ENCODE measurements at places on chromosomes 6 and 20.

DNA sequence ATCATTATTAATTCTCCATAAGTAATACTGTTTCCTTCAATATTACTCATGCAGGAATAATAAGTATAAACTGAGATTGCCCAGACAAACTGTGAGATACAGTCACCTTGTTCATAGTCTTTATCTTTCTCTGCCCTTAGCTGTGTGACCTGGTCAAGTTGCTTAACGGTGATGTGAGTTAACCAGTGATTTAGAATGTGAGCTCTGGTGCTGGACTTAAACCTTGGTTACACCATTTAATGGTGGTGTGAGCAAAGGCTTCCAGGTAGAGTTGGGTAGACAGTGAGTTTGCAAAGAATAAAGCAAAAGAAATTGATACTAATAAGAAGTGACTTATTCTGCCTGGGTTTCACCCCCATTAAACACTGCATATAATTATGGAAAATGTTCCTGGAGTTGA is 86.2 kb upstream of the DEFB112 start:
- no peak for DNase-seq

DNA sequence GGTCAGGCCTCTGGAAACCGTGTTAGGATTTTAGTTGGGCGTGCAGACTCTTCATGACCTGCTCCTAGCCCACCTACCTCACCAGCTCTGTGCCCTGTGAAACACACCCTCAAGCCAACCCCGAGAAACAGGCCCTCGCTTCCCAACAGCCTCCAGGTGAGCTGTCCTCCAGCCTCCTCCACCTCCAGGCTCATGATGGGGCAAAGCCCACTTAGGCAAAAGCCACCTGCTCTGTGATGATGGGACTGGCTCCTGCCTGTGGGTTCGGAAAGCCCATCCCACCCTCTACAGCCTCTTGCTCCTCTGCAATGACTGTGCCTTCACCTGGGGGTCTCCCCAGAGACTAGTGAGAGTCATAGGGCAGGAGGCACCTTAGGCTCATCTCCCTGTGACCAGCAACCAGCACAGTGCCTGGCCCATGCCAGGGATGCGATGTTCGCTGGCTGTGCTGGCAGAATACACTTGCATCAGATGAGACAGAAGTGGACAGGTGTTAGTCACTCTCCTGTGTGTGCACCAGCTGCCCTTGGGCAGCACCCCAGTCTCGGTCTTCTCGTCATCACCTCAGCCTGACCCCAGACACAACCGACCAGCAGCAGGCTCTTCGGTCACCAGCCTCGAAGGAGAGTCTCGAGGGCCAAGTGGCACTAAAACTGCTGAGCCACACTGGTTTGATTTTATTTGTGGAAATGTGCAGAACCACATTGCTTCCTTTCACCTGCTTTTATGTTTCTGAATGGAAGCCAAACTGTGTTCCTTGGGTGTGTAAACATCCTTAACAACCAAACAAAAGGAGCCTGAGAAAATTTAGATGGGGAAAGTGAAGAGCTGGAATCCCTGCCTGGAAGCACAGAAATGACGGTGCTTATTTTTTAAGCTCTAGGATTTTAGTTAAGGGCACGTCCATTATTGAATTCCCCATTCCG is 10.7 kb downstream of the PXDC1 start:
- DNase-seq: no peak

- peak; percentile 24 for DNase-seq
Measured at GRCh38 chr20:38303908-38304379, at the start of gene BPI. Gene BPI, plus strand, starts transcription at chr20:38304156. Its CDS starts 68 bp downstream, at chr20:38304224.

GRCh38 chr6:76768556-76768955 is 694.7 kb downstream of the HTR1B start:
- DNase-seq: peak; percentile 8

DNA sequence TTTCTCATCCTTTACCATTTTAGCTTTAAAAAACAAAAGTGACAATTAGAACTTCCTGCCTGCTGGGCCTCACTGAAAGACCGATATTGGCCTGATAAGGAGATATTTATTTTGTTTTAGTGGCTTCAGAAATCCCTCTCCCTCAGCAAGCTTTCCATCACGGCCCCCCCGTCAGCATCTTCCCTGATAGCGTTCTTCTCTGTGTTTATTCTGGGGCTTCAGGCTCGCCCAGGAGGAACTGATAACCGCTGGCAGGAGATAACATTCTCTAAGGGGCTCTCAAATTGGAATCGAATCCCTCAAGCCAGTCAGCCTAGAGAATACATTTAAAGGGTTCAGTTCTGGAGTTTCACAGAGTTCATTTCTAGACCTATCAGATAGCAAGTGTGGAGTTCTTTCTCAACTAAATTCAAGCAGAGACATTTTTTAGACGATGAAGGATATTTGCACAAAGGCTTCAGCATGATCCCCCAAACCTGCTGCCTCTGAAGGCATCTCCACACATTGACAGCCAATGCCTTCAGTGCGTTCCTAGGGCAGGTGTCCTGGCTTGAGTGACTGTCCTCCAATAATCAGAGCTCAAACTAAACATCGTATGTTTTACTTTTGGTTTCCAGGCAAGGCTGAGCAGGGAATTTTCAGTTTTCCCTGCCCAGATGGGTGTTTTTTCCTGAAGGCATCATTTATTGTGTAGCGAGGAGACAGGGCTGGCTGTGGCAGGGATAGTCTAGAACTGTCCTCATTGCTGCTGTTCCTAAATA is 17.0 kb downstream of the PRDM1 start:
- DNase-seq: no peak

DNA sequence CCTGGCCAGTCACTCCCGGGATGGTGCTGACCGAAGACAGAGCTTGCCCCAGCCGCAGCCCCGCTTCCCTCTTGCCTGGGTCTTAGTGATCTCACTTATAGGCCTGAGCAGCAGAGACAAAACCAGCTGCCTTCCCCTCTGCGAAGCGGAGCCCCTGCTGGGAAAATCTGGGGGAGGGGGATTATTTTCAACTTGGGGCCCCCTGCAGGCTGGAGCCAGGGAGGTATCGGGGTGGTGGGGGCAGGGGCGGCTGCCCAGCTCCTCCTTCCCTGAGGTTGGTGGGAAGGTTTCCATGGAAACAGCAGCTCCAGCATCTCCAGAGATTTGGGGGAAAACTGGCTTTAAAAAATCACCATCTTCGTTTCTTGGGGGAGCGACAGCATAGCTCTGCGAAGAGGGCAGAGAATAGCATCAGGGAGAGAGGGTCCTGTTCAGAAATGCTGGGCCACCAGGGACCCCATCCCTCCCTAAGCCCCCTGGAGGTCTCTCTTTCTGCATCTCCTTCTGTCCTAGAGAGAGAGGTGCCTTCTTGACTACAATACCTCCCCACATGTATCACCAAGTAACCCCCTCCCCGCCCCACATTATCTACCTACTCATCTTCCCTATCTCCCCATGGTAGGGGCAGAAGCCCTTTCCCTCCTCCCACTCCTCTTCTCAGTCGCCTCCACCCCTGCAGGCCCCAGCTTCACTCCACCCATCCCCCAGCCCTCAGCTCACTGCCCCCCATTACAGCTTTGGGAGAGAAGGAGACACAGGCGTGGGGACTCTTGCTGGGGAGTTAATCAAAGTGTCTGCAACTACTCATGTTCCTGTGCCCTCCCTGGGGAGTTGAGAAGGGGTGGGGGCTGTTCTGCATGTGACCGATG is 88.4 kb upstream of the CCDC167 start:
- DNase-seq: no peak

DNA sequence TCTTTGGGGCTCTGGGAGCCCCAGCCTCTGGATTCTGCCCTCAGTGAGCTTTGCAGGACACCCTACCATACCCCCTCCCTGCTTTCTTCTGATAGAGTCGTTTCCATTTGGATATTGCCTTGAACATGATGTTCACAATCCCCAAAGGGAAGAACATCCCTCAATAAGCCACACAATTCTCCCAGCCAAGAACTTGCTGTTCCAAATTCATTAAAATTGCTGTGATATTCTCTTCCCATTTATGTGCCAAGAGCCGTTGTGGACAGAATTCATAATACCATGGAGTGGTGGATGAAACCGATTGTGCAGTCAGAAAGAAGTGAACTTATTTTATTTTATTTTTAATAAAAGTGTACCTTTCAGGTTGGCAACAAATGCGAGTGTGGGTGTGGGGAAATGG is 95.8 kb downstream of the DHX35 start:
- no peak for DNase-seq

- DNase-seq: peak; percentile 14
Measured at GRCh38 chr6:5540370-5540769, 279.1 kb downstream of the FARS2 start.

- DNase-seq: peak; percentile 63
Measured at GRCh38 chr20:32982617-32983458, 21.4 kb downstream of the SUN5 start.

GRCh38 chr6:4449409-4449808 is 314.0 kb upstream of the ECI2 start:
- DNase-seq: no peak

DNA sequence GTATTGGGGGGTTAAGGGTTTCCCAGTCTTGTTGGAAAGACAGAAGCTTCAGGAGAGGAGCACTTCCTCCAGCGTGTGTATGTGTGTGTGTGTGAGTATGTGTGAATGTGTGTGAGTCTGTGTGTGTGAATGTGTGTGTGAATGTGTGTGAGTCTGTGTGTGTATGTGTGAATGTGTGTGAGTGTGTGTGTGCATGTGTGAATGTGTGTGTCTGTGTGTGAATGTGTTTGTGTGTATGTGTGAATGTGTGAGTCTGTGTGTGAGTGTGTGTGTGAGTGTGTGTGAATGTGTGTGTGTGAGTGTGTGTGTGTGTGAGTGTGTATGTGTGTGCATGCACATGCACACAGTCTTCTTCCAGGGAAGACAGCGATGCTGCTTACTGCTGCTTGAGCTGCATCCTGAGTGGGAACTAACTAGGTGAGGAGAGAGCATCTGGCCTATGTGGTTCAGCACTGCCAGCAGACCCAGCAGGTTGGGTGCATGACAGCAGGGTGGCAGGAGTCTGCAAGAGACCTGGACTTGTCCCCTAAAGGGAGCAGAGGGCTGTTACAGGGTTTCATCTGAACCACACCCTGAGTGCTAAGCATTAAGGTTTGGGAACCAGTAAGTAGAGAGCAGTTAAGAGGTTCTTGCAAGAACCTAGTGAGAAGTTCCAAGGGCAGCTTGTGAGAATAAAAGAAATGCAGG is 22.7 kb upstream of the CCND3 start:
- no peak for DNase-seq

GRCh38 chr6:21595285-21596144 is 2.0 kb downstream of the SOX4 start:
- DNase-seq: peak; percentile 61

DNA sequence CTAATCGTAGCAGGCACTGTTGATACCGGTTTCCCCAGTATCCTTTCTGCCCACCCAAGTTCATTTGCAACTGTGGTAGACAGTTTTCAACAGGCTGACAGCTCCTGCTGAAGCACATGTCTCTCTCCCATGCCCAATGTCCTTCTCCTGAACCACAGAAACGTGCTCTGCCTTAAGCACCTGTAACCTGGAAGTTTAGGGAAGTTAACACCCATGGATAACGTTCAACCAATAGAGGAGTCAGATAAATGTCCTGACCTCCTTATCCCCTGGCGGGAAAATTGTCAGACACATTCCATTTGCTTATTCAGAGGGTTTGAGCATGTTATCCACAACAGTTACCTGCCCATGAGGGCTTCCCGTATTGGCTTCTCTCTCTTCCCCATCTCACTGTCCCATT is 29.8 kb upstream of the MOCS1 start:
- no peak for DNase-seq

DNA sequence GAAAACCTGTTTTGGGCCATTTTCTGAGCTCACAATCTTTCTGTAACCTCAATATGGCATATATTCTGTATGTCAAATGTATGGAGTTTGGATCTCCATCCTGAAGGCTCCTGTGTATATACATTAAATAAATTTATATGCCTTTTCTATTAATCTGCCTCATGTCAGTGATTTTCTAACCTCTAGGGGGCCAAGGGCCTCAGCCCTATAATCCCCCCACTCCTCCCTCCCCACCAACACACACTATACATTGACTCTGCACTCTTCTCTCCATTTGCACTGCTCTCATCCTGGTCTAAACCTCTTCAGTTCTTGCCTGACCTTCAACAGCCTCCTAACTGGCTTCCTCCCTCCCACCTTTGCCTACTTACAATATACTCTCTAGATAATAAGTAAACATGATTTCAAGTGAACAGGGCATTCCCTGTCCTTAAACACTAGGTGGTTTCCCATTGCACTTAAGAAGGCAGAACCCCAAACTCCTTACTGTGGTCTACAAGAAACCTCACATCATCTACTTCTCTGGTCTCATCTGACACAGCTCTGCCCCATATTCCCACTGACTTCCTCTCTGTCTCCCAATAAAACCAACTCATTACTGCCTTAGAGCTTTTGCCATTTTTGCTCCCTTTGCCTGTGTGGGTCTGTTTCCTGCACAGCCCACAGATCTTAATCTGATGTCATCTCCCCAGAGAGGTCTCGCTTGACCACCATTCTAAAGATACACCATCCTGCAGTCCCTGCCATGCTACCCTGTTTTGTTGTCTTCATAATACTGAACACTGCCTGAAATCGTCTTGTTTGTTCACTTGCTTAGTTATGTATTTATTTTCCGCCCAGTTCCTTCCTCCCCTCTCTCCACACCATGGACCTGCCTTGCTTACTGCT is 213.7 kb downstream of the SYNE1 start:
- no peak for DNase-seq

GRCh38 chr6:116373300-116373699 is 2.6 kb downstream of the DSE start:
- DNase-seq: no peak

GRCh38 chr6:134502614-134503549 is 185.0 kb upstream of the SGK1 start:
- DNase-seq: no peak

DNA sequence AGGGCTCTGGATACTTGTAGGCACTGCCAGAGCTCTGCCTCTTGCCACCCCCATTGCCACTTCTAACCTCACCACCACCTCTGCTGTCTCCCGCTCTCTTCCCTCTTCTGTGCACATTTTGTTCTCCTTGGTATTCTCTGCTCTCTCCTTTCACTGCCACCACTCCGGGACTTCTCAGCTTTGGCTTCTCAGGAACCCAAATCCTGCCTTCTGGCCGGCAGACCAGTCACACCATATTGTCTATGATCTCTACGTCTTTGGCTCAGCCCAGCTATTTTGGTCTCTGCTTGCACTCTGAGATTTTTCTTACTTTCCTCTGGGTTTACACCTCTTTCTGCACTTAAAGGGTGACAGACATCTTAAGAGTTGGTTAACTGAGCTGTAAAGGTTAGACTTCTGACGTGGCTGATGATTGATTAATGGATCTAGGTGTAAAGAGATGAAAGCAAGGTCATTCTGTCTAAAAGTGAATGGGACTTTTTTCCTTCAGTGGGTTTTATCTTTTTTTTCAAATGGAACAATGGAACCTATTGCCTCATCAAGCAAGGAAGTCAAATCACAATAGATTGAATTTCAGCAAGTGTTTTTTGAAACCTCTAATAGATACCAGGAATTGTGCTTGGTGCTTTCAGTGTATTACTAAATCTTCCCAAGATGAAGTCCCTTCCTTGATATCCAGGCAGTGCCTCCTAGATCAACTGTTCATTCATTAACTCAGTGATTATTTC is 13.8 kb downstream of the MMP24 start:
- DNase-seq: no peak

- no peak for DNase-seq
Measured at GRCh38 chr6:64034291-64034690, 398.7 kb downstream of the PHF3 start.
